ENCODE measurements at places on chromosomes 11 and 22.

GRCh38 chr11:55673860-55674259 lies 11.9 kb downstream of the OR4C6 start:
- DNase-seq: no peak

GRCh38 chr11:123122341-123122740 lies 60.4 kb upstream of the HSPA8 start:
- DNase-seq: no peak

GRCh38 chr11:108780119-108780518 lies 115.2 kb downstream of the DDX10 start:
- no peak for DNase-seq

- no peak for DNase-seq
Observed at GRCh38 chr11:18313965-18314763, 7.8 kb downstream of the HPS5 start.

DNA sequence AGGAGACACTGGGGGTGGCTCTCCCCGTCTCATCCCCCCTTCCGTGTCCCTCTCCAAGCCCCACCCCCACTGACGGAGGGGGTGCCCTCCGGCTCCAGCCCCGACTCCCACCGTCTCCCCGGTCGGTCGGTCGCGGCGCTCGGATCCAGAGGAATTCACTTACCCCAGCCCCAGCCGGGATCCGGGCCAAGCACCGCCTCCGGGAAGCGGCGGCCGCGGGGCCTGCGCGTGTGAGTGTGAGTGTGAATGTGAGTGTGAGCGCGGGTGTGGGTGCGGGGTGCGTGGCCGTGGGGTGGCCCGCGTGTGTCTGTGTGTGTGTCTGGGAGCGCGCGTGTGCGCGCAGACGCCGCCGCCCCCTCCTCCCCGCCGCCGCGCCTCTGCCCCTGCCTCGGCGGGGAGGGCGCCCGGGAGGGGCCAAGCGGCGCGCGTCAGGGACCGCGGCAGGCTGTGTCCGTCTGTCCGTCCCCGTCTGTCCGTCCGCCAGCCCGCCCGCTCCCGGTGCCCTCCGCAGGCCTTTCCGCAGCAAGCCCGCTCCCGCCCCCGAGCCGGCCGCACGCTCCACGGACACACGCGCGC lies at the start of gene ELFN2:
TSS of gene ELFN2 (minus strand) at position 345 of the 576 bp plus-strand sequence. CDS start 51,945 bp downstream, outside the sequence.
- no peak for DNase-seq

DNA sequence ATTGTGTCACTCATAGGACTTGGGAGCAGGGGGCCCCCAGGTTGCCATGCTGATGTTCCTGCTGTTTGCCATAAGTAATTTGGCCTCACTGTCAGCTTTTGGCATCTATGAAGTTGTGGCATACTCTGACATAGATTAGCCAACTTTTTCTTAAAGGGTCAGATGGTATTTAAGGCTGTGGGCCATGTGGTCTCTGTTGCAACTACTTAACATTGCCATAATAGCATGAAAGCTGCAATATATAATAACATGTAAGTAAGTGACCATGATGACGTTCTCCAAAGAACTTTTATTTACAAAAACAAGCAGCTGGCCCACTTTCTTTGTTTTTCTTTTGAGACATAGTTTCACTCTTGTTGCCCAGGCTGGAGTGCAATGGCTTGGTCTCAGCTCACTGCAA lies 2.2 kb upstream of the TMEM216 start:
- DNase-seq: no peak

- DNase-seq: no peak
Observed at GRCh38 chr22:47625013-47625385, 862.5 kb downstream of the TBC1D22A start.

GRCh38 chr22:42977569-42977968 lies 37.4 kb downstream of the PACSIN2 start:
- DNase-seq: no peak

GRCh38 chr11:61091373-61092279 lies 10.7 kb upstream of the CD5 start:
- DNase-seq: no peak

DNA sequence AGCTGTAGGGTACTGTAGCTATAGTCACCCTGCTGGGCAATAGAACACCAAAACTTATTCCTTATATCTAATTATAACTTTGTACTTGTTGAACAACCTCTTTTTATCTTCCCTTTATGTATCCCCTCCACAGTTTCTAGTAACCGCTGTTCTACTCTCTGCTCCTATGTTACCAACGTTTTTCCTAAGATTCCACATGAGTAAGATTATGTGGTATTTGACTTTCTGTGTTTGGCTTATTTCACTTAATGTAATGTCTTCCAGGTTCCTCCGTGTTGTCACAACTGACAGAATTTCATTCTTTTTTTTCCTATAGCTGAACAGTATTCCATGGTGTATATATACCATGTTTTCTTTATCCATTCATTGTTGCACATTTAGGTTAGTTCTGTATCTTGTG lies 258.4 kb downstream of the DYNC2H1 start:
- no peak for DNase-seq

GRCh38 chr22:50047346-50047745 lies 10.8 kb downstream of the TTLL8 start:
- DNase-seq: no peak

- no peak for DNase-seq
Observed at GRCh38 chr11:80846442-80846841, 1405.6 kb upstream of the TENM4 start.

DNA sequence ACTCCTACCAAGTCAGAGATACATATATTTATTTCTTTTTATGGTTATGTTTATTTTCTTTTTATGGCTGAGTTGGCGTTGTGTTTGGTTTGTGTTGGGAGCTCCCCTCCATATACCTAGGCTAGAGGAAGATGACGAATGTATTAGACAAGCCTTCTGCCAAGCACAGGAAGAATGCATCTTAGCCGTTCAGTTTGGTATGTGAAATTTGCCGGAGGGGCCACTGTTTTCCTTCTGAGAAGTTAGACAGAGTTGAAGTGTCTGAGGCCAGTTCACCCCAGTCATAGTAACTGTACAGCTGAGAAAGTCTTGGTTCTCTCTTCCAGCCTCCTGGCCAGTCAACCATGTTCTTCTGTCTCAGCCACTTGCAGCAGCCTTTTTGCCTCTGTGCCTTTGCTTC lies 29.8 kb downstream of the TEAD1 start:
- DNase-seq: no peak

GRCh38 chr22:46738647-46739093 lies 618 bp upstream of the CERK start:
- no peak for DNase-seq

DNA sequence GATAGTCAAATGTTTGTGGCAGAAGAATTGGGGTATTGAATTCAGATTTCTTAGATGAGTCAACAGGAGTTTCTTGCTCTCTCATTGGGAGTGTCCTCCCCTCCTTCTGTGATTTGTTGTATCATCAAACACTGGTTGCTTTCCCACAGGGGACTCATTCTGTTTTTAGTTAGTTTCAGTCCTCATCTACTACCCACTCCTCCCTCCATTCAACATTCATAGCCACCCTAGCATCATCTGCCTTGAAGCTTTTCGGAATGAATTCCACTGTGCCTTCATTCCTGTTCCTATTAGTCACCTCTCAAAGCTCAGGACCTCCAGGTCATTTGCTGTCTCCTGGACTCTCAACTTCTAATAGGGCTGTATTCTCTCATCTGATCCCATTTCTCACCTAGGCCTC lies 31.5 kb upstream of the RAB38 start:
- DNase-seq: no peak

DNA sequence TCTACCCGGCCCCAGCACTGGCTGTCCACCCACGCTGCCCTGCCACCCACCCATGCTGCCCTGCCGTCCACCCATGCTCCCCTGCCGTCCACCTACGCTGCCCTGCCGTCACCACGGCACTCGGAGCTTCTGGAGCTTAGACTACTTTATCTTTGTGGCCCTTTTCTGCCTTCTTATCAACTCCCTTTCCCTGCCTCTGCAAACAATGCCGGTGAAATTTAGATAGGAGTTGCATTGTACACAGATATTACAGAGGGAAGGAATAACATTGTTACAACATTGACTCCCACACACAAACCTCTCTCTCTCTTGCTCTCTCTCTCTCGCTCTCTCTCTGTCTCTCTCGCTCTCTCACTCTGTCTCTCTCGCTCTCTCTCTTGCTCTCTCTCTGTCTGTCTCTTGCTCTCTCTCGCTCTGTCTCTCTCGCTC lies 33.7 kb upstream of the BRSK2 start:
- peak; percentile 8 for DNase-seq

DNA sequence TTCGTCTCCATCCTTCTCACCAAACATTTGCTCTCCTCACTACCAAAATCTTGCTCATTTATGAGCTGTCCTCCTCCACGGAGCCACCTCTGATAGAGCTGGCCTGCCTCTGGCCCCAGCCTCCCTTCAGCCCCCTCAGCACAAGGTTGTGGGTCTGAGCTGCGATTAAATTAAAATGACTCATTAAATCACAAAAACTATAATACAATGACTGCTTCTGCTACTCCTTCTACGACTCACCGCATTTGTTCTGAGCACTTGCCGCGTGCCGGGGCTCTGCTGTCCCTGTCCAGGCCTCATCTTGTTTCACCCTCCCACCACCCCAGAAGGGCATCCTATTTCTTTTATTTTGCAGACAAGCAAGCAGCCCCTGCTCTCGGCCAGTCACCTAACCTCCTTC lies 49.2 kb upstream of the TIMP3 start:
- no peak for DNase-seq

- no peak for DNase-seq
Observed at GRCh38 chr11:7520011-7520942, 6.5 kb downstream of the PPFIBP2 start.

DNA sequence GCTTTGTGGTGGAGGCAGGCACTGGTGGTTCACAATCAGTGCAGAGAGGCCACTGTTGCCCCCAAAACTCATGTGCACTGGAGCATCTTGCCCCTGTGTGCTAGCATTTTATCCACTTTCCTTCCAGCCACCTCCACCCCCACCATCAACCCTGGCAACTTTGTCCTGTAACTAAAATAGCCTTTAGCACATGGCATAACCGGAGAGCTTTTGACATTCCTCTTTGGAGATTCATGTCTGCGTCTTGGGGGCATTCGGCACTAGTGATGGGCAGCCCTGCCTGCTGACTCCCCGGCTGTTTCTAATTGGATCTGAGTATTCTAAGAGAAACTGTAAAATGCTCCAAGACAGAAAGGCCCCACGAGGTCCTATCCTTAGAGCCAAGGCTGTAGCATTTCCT lies 15.8 kb downstream of the SHISA8 start:
- no peak for DNase-seq

GRCh38 chr11:78564490-78565467 lies 9.9 kb downstream of the NARS2 start:
- peak; percentile 89 for DNase-seq

GRCh38 chr22:41952713-41953112 lies 763 bp downstream of the SMIM45 start:
- no peak for DNase-seq

Data from HT-29 (cell line).